ENCODE measurements at places on chromosomes 5 and 9.

- peak; percentile 72 for DNase-seq
Measured at GRCh38 chr5:72818866-72819534, 2.5 kb downstream of the TNPO1 start.

- no peak for DNase-seq
Measured at GRCh38 chr9:75907923-75908322, 17.4 kb downstream of the PCSK5 start.

GRCh38 chr9:86052556-86053468 lies 46.5 kb downstream of the GOLM1 start:
- no peak for DNase-seq

GRCh38 chr9:114289106-114289505 lies 33.8 kb upstream of the ORM1 start:
- DNase-seq: no peak

GRCh38 chr9:137027369-137028262 lies at the start of gene ABCA2:
ABCA2 (minus strand) TSS chr9:137028237; CDS start chr9:137028140, 97 bp downstream.
- DNase-seq: no peak

DNA sequence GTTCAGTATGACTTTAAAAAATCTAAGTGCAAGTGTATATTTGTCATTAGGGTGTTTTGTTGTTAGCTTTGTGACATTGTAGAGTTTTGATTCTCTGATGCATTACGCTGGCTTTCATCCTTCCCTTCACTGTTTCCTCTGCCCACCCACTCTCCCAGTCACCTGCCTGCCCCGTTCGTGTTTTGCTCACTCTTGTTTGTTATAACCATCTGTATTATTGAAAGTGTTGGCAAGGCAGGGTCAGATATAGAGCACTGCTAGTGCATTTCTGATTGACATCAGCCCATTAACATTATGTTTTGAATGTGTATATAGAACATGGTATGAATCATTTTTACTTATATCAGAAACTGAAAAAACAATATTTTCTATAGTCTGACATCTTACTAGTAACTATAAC lies 27.3 kb downstream of the SCGB3A1 start:
- no peak for DNase-seq

DNA sequence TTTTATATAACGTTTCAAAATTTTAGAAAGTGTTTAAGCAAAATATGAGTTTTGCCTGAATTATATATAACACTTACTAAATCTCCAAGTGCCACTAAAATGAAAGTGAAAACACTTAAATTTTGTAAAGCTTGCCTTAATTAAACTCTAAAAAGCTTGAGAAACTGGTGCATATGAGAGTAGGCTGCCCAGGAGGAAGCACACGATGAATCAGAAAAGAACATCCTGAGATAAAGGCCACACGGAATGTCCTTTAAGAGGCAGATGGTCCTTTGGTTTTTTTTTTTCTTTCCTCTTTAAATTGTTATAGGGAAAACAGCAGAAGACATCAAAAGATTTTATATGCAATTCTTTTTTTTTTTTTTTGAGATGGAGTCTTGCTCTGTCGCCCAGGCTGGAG lies 60.3 kb downstream of the HABP4 start:
- DNase-seq: no peak

- DNase-seq: no peak
Measured at GRCh38 chr5:10885026-10885425, 124.0 kb upstream of the DAP start.

DNA sequence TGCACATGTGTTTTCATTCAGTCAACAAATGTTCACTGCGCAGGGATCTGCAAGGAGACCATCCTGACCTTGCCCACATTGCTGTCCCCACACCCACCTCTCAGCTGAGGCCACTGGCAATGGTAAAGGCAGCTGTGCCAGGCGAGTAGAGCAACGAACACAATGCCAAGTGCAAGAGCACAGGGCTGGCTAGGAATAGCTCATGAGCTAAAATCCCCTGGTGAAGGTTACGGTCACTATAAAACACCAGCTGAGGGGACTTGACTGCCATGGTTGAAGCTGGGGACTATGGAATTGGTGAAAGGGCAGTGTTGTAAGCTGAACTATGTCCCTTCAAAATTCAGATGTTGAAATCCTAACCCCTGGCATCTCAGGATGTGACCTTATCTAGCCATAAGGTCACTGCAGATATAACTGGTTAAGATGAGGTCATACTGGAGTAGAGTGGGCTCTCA lies 96.1 kb downstream of the OTULIN start:
- no peak for DNase-seq

GRCh38 chr9:114461468-114461867 lies 43.8 kb downstream of the WHRN start:
- no peak for DNase-seq

- DNase-seq: no peak
Measured at GRCh38 chr9:104858846-104859245, 69.1 kb downstream of the ABCA1 start.

DNA sequence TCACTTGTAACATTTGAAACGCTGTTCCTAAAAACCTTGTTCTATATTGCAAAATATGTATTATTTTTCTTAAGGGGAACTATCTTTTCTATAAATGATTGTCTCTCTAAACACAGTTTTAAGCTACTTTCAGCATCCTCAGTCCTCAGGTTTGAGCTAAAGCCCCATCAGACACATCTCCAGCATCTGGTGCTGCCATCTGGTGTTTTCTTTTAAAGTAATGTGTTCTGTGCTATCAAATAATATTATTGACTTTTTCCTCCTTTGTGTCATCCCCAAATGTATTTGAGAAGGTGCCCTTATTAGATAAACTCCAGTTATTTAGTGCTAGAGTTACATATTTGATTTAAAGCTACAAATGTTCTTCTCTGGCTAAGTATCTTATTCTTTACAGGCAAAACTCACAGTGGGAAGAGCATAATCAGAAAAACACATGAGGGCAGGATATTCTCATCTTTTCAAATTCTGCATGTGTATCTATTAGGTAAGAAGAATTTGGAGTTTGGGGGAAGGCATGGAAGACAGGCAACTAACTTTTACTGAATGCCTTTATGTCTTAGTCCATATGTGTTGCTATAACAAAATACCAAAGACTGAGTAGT lies 27.5 kb downstream of the ZNF474 start:
- no peak for DNase-seq

DNA sequence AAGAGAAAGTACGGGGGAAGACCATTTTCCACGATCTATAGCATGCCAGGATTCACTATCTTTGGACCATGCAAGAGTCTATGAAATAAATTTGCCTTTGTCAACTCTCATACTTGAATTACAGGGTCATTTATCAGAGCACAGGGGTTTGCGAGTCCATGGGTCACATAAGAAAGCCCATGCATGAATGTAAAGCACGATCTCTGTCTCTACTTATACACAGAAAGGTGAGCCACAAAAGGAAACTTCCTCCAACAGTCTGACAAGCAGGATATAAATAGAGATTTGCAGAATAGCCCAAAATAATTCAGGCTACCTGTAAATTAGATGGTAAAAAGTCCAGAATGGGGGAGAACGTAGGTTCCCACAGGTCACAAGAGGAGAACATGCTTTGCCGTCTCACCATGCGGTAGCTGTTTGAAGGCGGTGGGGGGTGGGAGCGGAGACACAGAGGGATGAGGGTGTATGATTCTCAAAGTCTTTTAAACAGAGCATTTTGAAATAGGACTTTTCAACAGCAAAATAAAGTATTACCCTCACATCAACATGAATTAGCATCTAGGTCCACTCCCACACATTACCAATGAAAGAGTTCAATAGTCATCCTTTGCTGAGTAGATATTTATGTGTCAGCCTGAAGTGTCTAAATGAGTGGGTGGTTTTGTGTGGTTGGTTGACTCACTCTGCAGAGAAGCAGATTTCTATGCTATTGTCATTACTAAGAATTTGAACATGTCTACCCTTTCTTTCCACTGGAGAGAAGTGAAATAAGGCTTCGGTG lies 279.7 kb downstream of the EBF1 start:
- DNase-seq: no peak

DNA sequence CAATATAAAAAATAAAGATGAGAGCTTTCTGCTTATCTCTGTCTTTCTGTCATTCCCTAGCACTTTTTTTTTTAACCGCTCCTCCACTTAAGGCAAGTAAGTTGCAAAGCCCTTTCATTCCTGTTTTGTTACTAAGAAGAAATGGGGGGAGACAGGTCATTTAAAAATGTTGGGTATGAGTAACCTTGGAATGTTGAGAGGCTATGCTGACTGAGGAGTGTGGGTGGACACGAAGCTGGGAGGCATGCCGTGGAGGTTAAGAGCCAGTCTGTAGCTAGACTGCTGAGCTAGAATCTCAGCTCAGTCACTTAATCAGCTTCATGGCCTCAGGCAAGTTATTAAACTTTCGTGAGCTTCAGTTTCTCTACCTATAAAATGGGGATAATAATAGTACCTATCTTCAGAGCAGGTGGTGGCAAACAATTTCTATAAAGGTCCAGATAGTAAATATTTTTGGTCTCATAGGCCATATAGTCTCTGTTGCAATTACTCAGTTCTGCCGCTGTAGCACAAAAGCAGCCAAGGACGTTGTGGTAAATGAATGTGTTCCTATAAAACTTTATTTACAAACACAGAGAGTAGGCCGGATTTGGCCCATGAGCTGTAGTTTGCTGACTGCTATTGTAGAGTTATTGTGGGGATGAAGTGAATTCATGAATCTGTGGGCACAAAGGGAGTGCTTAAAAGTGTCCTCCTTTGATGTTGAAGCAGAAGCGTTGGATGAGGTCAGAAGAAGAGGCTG lies 220.0 kb downstream of the GABBR2 start:
- DNase-seq: no peak

- no peak for DNase-seq
Measured at GRCh38 chr5:13910637-13911288, 33.7 kb downstream of the DNAH5 start.

DNA sequence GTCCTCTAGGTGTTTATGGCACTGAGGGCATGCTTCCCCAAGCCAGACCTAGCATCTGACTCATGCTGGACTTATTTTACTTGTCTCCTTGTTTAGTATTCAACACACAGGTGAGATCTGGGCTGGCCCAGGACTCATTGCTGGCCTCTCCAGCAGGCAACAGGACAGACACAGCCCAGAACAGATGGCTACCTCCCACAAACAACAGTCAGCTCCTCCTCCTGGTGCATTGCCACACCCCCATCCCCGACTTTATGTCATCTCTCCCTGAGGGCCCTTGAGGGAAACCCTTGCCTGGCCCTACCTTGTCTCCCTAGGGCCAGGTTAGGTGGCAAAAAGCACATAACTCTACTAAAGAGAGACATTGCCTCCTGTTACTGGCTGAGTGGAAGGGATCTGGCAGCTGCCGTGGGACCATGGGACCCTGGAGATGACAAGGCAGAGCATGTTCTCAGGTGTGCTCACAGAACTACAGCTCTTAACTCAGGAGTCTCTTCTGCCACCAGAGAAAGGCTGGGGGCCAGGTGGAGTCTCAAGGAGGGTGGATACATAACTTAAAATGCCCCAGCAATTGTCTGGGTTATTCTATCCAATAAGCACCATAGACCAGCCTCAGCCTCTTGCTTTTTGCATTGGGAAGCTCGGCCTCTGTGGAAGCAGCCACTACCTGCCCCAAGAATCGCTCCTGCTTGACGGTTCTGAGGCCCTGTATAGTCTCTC lies 2.3 kb downstream of the ACSL6 start:
- no peak for DNase-seq

GRCh38 chr5:61941637-61942036 lies 364.4 kb upstream of the KIF2A start:
- DNase-seq: no peak

- no peak for DNase-seq
Measured at GRCh38 chr9:93020771-93021670, 37.5 kb upstream of the SUSD3 start.

GRCh38 chr9:3908731-3909130 lies 382.9 kb upstream of the RFX3 start:
- DNase-seq: no peak

DNA sequence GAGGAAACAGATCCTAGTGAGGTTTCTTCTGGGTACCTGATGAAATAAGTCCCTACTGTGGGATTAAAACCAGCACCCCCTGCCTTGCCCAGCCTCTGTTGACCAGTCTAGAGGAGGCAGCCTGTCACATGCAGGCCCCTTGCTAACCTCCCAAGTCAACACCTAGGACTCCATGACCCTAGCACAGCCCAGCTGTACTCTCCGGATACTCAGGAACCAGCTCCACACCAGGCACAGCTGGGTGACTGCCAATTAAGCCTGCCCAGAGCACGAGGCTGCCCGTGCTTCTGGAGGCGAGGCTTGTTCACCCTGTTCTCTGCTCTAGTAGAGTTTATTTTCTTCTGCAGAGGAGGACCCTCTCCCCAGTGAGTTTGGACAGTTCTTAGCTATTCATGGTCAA lies 92.5 kb downstream of the SNX24 start:
- no peak for DNase-seq

Measured in hematopoietic multipotent progenitor cell (in vitro differentiated cells).